ENCODE measurements at places on chromosomes 12 and 14.

DNA sequence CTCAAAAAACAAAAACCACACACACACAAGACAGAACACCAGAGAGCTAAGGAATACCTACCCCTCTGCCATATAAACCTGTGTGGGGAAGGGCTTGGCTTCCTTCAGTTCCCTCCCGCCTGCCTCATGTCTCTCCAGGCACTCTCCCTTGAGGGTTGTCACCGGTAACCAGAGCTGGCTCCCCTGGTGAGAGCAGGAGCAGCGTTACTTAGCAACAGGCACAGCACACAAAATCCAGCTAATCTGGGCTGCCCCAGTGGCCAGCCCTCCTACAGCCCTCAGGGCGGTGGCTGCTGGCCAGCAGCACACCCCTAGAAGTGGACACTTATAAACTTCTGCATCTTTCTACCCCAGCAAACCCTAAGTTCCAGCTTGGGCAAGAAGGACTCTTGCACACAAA is 21.6 kb upstream of the NR4A1 start:
- DNase-seq = no peak

- no peak for DNase-seq
These were observed 220.8 kb downstream of the CHST11 start for GRCh38 chr12:104677441-104678089.

DNA sequence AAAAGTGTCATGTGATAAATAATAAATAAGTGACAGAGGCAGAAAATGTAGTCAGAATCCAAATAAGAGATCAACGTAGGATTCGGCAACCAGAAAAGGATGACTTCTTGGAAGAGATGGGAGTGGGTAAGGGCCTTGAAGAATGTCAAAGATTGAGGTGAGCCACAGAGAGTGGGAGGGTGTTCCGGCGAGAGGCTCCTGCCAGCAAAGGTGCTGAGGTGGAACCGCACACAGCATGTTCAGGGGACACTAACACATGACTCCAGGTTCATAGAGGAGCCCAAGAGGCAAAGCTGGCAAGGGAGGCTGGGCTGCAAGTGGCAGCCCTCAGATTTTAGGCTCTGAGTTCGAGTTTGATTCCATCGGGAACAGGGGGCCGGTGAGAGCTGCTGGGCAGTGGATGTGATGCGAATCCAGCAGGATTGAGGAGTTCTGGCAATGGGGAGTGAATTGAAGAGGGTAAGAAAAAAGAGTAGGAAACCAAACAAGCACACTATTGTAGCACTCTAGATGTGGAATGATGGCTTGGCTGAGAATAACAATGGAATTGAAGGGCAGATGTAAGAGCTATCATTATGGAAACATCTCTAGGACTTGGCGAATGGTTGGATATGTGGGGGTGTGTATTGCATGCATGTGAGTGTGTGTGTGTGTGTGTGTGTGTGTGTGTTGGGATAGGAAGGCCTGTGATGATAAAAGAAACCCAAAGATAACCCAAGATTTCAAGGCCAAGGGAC is 36.5 kb downstream of the LRRC74A start:
- no peak for DNase-seq

- DNase-seq = no peak
These were observed 16.1 kb downstream of the AK7 start for GRCh38 chr14:96407935-96408570.

GRCh38 chr14:21912367-21912766 is 238.7 kb upstream of the OR4E1 start:
- no peak for DNase-seq

DNA sequence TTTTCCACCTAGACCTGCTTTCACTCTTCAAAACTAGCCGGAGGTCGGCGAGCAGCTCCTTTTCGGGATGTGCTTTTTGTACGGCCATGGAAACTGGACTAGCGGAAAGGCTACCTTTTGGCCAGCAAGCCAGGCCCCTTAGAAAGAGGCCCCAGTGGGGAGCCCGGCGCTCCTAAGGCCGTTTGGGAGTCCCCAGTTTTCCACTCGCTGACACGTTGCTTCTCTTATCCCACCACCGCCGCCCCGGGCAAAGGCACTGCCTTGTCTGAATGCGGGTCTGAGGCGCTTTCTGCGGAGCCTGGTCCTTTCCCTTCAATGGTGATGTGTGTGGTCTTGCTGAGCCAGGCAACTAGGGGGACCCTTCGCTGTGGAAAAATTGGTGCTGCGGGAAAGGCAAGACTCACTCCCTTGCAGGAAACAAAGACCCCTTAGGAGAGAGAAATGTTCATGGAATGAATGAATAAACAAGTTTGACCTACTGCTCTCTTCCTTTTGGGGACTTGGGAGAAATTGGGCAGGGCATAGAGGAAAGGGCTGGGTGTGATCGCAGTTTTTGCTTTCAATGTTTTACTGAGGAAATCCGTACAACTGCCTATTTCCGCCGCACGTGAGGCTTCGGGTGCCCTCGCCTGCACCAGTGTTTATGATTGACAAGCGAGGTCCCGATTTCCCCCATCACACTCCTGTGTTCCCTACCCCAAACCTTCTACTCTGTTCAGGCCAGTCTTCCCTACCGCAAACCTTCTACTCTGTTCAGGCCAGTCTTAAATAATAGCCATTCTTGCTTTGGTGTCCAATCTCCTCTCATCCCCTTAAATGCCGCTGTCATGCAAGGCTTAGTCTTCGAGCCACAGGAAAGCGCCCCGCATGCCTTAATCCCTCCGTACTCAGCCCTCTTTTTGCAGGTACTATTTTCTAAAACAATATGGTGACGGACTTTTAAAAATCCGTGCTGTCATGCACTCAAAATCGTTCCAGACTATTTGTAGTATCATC is 1.0 kb upstream of the SLC38A2 start:
- DNase-seq = peak; percentile 36

GRCh38 chr12:45200491-45201043 is 15.3 kb upstream of the ANO6 start:
- no peak for DNase-seq

- no peak for DNase-seq
These were observed 3.2 kb downstream of the PTGES3 start for GRCh38 chr12:56684745-56685359.

DNA sequence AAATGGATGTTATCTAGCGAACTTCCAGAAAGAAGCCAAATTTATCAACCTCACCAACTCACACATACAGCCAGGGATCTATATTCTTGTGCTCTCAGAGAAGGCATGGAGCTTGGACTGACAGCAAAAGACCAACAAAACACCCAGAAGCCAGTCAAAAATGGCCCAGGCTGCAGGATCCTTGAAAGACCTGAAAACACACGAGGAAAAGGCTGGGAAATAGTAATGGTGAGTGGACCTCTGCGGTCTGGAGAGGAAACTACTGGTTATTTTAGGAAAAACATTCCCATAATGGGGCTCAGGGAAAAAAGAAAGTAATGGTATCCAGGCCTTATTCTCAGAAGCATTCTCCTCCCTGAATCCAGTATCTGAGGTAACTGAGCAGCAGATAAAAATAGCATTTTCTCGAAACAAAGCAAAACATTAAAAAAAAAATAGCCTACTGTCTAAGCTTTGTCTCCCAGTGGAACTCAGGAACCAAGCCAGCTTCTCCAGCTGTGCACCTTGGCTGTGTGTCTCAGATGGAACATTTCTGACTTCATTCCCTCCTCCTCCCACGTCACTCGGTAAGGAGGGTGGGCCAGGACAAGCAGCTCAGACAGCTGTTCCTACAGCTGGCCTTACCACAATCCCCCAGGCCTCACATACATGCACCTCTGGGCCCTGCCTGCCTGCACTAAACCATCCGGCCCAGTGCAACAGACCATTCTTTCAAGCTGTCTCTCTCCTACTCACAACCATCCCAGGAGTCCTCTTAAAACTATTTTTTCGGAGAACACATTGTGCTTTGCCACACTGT is 249.9 kb downstream of the DAD1 start:
- no peak for DNase-seq

DNA sequence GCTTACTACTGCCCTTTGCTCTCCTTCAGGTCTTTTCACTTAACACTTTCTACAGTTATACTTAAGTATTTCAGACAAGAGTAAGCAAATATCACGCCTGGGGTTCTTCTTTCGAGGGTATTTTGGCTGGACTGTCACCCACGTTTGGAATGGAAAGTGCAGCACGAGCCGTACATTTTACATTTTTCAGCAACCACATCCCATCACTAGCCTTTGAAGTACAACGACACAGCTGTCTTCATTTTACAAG is 349 bp upstream of the FAM177A1 start:
- DNase-seq = no peak
